Activated CD4-positive, alpha-beta T cell treated with anti-CD3 and anti-CD28 coated beads for 24 hours (primary cell): ENCODE measurements at places on chromosomes 6 and 20.

- DNase-seq, result no peak
These were observed 41.9 kb downstream of the FOXP4 start for GRCh38 chr6:41588111-41588510.

- DNase-seq, result no peak
These were observed 88.1 kb downstream of the AKAP7 start for GRCh38 chr6:131223416-131223815.

DNA sequence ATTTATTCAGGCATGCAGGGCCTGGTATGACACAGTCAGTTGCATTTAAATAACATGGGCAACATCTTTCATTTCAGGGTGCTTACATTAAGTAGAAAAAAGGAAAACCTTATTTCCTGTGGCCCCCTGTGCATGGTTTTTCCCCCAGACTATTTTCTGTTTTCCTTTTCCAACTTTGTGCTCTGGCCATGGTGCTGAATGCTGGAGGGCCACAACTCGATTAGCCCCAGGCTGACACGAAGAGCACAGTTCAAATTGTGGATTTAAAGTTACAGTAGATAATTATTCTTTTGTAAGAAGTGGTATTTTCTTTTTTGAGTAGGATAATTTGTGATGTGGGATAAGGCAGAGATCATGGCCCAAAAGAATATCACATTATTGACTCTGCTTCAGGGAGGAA lies 332.0 kb downstream of the HAO1 start:
- DNase-seq, result no peak

DNA sequence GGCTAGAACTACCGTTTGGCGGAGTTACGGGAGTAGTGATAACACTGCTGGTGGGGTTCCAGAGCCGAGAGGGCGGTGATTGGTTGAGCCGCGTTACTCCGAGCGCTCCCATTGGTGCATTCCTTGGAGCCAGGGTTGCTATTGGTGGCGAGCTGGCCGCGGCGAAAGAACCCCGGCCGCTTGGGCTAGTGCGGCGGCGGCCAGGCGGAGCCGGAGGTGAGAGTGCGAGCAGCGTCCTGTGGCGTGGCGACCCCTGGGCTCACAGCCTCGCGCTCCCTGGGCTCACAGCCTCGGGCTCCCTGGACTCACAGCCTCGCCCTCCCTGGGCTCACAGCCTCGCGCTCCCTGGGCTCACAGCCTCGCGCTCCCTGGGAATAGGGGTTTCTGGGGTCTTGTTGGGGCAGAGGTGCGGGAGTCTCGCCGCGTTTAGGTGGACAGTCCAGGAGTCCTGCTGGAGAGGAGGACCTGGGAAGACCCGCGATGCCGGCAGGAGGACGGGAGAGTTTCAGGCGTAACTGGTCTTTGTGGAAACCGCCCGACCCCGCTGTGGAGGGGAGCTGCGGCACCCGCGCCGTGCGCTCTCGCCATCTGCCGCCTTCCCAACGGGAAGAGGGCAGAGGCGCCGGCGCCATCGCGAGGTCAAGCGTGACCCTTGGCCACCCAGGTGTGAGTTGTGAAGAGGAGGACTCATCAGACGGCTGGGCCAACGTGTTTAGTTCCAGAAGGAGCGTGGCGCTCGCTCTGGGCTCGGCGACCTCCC lies 12.2 kb downstream of the PRDM13 start:
- DNase-seq, result no peak

DNA sequence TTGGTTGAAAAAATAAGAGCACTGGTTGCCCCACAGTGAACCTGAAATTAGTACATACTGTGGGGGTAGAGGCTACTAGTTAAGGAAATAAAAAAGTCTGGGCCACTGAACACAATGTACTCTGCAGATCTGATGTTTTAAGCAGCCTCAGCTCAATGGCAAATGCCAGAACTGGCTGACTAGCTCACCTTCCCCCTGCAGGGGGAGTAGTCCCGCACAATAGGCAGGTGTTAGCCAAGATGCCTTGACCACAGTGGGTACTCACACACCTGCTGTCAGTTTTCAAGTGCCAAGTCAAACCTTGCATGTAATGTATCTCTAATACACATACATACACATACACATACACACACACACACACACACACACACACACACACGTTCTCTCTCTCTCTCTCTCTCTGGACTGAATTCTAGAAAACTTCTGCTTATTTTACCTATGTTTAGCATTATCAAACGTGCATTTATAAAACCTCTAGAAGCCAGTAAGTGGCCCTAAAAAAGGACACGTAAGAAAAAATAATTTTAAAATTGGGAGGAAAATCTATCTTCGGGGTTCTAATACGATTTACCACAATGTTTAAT lies 36.1 kb downstream of the GMDS start:
- DNase-seq, result no peak

DNA sequence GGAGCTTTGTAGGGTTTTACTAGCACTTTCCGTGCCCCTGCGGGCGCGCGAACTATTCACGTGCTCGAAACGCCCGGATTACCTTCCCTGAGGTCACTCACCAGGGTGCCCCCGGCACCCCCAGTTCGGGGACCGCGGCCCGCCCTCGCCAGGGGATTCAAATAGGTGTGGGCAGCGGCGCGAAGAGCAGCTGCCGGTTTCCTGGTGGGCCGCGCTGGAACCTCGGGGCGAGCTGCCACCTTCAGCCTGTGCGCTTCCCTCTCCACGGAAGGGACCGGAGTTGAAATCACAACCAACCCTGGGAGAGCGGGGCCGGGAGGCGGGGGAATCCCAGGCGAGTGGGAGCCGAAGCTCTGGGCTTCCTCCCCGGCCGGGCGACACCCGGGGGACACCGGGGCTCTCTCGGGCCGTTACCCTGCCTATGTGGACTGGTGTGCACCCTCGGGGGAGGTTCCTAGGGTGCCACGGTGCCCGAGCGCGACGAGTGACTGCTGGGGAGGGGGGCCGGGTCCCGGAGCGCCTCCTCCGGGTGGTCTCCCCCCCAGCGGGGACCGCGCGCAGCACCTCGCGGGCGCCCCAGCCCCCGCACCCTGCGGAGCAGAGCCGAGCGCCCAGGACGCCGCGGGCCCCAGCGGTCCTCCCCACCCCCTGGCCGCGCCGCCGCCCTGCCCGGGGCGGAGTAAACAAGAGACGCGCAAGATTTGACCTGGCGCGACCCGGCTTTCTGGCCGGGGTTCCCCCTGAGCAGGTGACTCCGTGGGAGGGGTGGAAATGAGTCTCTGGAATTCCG lies 2.1 kb upstream of the HIVEP2 start:
- DNase-seq, result peak; percentile 56

- no peak for DNase-seq
These were observed 4.3 kb downstream of the SDCBP2 start for GRCh38 chr20:1324598-1325172.

DNA sequence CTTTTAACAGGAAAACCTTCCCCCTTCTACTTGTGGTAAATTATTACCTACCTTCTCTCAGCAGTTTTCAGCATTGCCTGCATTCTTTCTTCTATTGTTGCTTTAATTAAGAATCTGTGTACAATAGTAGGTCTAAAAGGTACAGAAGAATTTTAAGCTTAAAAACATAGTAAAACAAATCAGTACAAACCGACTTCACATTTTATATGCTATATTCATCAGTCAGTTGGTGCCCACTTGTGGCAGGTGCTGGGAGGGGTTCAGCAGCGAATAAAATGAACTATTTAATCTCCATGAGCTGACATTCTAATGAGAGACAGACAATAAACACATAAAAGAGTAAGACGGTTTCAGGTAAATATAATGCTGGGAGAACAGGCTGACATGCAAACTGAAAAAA lies 73.4 kb upstream of the FBXO30 start:
- DNase-seq, result no peak

- DNase-seq, result no peak
These were observed 568.2 kb downstream of the HDGFL1 start for GRCh38 chr6:23137611-23138010.

- DNase-seq, result no peak
These were observed 13.2 kb upstream of the NELFCD start for GRCh38 chr20:58967652-58968429.

GRCh38 chr6:7726416-7727085 lies 652 bp downstream of the BMP6 start:
- no peak for DNase-seq

DNA sequence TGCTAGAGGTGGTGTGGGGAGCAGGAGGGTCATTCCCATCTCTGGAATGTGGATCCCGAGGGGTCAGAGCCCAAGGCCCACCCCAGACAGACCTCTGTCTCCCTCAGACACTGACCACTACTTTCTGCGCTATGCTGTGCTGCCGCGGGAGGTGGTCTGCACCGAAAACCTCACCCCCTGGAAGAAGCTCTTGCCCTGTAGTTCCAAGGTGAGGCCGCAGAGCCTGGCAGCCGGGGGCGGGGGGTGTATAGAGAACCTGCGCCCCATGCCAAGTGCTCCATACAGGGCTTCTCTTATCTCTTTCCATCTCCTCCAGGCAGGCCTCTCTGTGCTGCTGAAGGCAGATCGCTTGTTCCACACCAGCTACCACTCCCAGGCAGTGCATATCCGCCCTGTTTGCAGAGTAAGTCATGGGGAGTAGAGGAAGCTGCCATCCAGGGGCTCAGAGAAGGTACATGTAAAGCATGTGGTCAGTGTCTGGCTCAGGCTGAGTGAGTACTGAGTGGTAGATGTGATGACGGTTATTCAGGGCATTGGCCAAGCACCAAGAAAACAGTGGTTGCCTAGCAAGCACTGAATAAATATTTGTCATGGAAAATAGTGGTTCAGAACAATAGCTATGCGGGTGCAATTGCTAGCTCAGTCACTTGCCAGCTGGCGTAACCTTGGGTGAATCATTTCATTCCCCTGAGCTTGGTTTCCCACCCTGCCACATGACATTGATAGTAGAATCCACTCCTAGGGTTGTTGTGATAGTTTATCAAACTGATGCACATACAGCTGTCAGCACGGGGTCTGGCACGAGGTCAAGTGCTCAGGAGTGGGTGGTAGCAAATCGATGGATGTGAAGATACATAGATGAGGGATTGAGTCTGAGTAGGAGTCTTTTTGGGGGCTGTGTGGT lies 3.5 kb downstream of the PIGT start:
- no peak for DNase-seq

DNA sequence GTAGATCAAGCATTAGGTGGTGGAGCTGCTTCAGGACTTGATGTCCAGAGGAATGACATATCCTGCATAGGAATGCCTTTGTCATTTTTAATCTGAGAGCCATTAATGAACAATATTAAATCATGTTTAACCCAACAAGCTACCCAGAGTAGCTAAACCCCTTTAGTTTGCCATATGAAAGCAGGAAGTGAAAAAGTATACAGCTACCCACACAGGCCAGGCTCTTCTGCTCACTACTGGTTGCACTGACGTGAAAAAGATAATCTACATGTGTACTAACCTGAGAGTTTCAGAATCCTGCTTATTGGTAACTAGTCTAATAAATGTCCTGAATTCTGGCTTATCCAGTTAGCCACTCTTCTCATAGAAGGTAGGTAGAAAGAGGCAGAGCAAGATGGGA lies 19.9 kb downstream of the GLYATL3 start:
- DNase-seq, result no peak
